ENCODE measurements at places on chromosomes 2 and 18.

DNA sequence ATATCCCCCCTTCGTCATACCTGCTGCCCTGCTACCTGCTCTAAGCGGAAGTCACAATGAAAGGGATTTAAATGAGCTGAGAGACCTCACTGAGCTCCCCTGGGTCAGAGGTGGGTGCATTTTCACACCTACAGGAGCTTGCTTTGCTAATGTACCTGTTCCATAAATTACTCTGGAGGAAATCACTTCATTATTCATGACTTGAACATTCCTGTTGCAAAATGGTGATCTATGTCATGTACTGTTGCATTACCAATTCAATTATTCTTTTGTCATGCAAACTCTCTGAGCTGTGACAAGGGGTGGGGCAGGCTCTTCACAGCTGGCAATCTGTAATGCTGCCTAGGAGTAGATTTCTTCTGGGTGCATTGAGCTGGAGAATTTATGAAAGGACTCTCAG, 761.3 kb downstream of the TSN start:
- no peak for DNase-seq

- DNase-seq = peak; percentile 15
These were observed 438 bp downstream of the PSMA8 start for GRCh38 chr18:26134107-26134506.

- no peak for DNase-seq
These were observed 41.8 kb downstream of the ASAP2 start for GRCh38 chr2:9248363-9248762.

DNA sequence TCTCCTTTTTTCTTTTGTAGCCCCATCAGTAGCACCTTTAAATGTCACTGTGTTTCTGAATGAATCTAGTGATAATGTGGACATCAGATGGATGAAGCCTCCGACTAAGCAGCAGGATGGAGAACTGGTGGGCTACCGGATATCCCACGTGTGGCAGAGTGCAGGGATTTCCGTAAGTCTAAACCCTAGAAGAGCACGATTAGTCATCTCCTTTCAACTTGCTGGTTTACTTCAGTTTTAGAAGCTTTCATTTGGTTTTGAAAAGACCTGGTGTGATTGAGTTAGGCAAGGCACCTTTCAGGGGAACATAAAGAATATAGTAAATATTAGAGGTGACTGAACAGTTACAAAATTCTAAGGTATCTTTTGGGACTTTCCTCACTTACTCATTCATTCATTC, 72.2 kb upstream of the TMEM87B start:
- DNase-seq = no peak

GRCh38 chr2:211709389-211709788, 829.2 kb downstream of the ERBB4 start:
- no peak for DNase-seq

- DNase-seq = no peak
These were observed 115.8 kb upstream of the DTNA start for GRCh38 chr18:34594266-34594665.

DNA sequence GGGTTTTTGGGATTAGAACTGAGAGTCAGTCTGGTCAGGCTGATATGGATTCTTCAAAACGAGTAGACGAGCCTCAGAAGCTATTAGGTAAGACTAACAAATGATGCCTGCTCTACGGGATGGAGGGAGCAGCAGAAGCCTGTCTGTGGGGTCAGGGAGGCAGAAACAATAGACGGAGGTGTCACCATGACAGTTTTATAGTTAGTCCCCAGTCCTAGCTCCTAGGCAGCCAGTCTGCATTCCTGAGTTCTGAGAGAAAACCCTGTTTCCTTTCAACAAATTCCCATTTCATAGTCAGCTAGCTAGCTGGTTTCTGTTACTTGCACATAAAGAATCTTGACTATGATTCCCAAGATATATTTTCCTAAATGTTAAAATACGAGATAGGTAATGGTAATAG, 542.1 kb downstream of the PID1 start:
- DNase-seq = no peak

GRCh38 chr2:6866275-6866671, 566 bp upstream of the CMPK2 start:
- peak; percentile 2 for DNase-seq

- no peak for DNase-seq
These were observed 31.2 kb downstream of the ITGB1BP1 start for GRCh38 chr2:9391961-9392720.

DNA sequence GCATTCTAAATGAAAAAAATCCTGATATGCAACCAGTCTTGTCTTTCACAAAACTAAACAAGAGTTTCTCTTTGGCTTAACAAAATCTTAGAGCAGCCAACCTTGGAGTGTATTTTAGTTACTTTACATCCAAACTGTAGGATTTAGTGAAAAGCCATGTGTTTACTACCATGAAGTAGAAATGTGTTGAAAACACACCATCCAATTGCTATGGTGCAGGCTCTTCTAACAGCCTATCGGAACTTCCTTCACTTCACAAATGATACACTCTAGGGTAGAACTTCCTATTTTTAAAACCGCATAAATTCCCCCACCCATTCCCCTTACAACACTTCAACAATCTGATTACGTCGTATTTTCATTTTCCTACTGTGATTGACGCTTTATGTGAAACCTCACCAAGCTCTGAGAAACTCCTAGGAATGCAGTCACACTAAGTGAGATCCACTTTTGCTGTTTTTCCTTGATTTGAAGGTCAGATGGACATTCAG, 74.4 kb upstream of the MAP4K4 start:
- DNase-seq = no peak

- DNase-seq = no peak
These were observed 23.9 kb downstream of the PECR start for GRCh38 chr2:216057688-216058193.

GRCh38 chr2:46967990-46968647, 52.5 kb upstream of the MCFD2 start:
- no peak for DNase-seq

DNA sequence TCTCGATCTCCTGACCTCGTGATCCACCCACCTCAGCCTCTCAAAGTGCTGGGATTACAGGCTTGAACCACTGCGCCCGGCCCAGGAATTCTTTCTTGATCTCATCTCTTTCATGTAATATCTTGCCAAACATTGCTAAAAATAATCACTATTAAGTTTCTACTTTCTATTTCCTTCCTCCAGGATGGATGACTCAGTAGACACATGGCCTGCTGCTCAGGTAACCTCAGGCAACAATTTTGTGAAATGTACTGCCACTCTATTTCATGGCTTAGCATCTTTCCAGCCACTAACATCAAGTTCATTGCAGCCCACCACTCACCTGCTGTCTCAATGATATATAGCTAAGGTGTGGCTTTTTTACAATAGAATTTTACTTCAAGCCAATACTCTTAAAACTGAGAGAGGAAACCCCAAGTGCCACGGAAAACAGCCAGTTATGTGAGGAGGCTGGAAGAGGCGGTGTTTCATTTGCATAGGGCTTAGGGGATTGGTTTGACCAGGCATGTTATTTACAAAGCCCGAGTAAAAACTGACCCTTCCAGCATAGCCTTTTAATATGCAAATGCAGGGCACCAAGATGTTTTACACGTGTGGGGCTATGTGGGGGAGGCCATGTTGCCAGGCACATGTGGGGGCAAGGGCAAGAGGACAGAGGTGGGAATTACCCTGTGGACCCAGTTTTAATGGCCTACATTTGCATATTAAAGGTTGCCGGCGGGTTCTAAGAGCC, 11.3 kb upstream of the SUMO1 start:
- no peak for DNase-seq

- DNase-seq = no peak
These were observed 29.0 kb downstream of the DOK1 start for GRCh38 chr2:74583504-74583903.

DNA sequence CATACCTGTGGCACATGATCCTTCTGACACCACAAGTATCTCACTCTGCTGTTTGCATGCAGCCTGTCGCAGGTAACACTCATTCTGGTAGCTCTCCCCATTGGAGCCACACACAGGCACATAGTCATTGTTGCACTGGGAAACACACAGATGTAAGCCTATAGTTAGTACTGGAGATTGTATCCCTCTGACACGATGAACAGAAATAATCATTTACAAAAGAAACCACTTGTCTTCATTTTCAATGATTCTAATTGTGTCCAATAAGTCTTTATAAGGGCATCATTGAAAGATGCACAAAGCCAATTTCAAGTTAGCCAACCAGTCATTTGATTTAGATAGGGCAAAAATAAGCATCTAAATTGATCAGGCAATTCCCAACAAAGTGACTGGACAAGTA, 10.4 kb downstream of the TMEFF2 start:
- no peak for DNase-seq

GRCh38 chr2:42296226-42296625, 64.8 kb downstream of the COX7A2L start:
- DNase-seq = no peak

DNA sequence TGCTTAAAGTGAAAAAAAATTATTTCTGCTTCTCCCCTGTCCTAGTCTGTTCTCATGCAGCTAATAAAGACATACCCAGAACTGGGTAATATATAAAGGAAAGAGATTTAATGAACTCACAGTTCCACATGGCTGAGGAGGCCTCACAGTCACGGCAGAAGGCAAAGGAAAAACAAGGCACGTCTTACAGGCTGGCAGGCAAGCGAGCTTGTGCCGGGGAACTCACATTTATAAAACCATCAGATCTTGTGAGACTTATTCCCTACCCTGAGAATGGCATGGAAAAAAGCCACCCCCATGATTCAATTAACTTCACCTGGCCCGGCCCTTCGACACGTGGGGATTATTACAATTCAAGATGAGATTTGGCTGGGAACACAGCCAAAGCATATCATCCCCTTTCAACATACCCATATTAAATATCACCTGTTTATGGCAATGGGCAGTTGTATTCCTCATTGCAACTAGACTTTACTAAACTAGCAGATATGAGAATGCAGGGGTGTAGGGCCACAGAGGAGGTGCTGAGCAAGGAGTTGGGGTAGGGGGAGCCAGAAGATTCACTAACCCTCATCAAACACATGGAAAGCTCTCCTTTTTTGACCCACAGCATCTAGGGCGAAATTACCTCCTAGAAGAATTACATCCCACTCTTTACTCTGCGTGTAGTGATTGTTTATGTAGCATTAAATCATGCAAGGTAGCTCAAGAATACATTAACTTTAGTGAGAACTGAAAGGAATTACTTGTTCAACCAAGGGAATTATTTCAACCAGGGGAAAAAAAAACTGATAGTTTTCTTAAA, 183.3 kb upstream of the DOK6 start:
- no peak for DNase-seq

- DNase-seq = no peak
These were observed 57.8 kb upstream of the GPR45 start for GRCh38 chr2:105183555-105184323.

GRCh38 chr2:149221898-149222297, 108.5 kb upstream of the LYPD6 start:
- DNase-seq = no peak

- no peak for DNase-seq
These were observed 18.2 kb upstream of the FZD7 start for GRCh38 chr2:202015471-202015870.

GRCh38 chr2:100011272-100011731, 131.1 kb downstream of the AFF3 start:
- DNase-seq = no peak

DNA sequence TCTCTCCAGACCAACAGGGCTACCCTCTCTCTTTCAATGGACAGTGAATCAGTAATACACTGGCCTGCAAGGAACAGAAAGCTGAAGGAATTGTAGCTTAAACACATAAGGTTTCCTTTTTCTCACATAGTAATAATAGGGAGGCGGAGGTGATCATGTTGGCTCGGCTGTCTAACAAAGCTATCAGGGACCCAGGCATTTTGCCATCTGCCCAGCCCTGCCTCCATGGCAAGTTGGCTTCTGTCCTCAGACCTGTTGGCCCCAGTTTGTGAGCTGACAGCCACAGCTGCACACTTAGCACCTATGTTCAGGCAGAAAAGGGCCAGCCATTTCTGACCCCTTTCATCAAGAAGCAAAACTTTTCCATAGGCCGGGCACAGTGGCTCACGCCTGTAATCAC, 2.0 kb upstream of the CHRNG start:
- no peak for DNase-seq

DNA sequence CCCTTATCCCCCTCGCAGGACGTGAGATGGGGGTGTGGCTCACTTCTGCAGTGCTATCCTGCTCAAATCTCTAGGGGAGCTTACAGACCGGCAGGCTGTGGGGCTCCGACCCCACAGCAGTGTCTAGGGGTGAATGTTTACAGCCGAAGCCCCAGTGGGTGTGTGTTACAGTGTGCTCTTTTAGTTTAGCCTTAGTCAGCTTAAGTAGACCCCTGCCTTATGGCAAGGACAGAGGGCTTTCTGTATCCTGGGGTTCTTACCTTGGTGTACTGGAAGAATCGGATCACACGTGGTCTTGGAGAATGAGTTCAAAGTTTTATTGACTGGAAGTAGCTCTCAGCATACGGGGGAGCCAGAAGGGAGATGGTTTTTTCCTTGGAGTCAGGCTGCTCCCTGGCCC, 348.2 kb upstream of the GYPC start:
- DNase-seq = no peak

DNA sequence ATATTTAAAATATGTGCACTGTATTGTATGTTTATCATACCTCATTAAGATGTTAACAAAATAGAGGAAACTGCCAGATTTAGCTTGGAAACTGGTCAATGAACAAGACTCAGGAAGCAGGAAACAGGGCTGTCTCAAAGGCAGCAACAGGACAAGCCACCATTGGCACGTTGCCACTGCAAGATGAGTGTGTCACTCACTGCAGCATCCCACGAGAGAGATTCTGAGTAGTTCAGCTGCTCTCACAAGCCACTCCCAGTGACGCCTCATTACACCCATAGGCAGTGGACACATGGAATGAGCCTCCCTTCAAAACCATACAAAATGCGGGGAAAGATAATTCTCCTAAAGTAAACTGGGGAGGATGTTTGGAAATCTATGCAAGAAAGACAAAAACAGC, 181.9 kb upstream of the DLGAP1 start:
- DNase-seq = no peak

GRCh38 chr2:237458519-237458918, 28.5 kb upstream of the MLPH start:
- DNase-seq = no peak

GRCh38 chr2:40321822-40322221, 130.1 kb downstream of the SLC8A1 start:
- DNase-seq = no peak

DNA sequence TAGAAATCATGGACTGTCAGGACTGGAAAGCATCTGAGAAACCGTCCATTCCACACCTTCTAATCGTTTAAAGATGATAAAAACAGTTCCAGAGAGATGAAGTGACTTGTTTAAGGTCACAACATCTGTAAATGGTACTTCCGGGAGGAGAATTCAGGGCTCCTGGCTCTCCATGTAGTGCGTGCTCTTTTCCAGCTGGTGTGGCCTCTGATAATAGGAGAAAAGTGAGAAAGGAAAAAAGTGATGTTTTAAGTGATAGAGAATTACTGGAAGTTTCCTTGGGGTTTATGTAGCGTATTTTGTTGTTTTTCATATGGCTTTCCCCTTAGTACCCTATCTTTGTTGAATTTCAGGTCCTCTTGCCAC, 663 bp downstream of the C2orf49 start:
- peak; percentile 2 for DNase-seq

Measured in T-helper 2 cell (primary cell).